ENCODE measurements at places on chromosomes 2 and 18. TPM values are rescaled to one million over a fixed set of nuclear protein-coding genes. Genes with fewer than 3 reads are reported as not detected.

The TUBB8B gene
- total RNA-seq, result not detected

The SLC40A1 gene
- total RNA-seq, result 1.6 TPM

The RND3 gene
- total RNA-seq, result not detected

The C2orf81 gene
- total RNA-seq, result 2.1 TPM

The MTLN gene
- 61.3 TPM for total RNA-seq

The CROCC2 gene
- total RNA-seq, result not detected

The RAB27B gene
- total RNA-seq, result 0.21 TPM

The TWIST2 gene
- not detected for total RNA-seq

The SLC38A11 gene
- not detected for total RNA-seq

The THUMPD2 gene
- 12.8 TPM for total RNA-seq

The TM4SF20 gene
- total RNA-seq, result not detected

The TXNDC2 gene
- not detected for total RNA-seq

The SLC30A3 gene
- 0.88 TPM for total RNA-seq

The PLCL1 gene
- 1.3 TPM for total RNA-seq

The TTN gene
- 4.3 TPM for total RNA-seq

The SPC25 gene
- total RNA-seq, result 50.5 TPM

The FSIP2 gene
- 0.09 TPM for total RNA-seq

The POTEE gene
- 0.60 TPM for total RNA-seq

The EFR3B gene
- 1.2 TPM for total RNA-seq

The TCF7L1 gene
- total RNA-seq, result not detected

The MLPH gene
- total RNA-seq, result not detected

The ACSL3 gene
- total RNA-seq, result 36.1 TPM

Measured in activated naive CD4-positive, alpha-beta T cell treated with anti-CD3 and anti-CD28 coated beads, Interleukin-2, amount 50 U/mL, for 72 hours (primary cell).